Progenitor cell of endocrine pancreas (in vitro differentiated cells): ENCODE measurements at places on chromosomes 12 and 14. TPM values are rescaled to one million over a fixed set of nuclear protein-coding genes. Genes with fewer than 3 reads are reported as not detected.

DNA sequence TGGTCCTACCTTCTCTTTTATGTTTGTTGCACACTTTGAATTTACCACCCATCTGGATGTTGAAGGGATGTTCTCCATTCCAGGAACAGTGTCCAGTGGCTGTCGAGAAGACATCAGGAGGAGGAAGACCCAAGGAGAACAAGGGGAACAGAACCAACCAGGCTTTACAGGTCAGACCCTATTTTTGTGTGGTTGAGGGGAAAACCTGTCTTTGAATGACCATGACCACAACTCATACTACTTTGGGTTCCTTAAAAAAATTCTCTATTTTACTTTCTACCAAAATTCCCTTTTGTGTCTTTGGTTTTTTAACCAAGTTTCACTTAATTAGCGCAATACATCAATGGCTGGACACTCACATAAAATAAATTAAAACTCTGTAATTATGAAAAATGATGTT, 78.7 kb downstream of the PLXNC1 start:
- no peak overlapping the region for H3K4me3 ChIP-seq
- H3K36me3 ChIP-seq = peaks cover 13% of the 10 kb centered on the region
- no peak for DNase-seq
- no peaks in the 10 kb centered on the region for H3K27me3 ChIP-seq
- no peak overlapping the region for H3K27ac ChIP-seq
- peaks cover 7% of the 10 kb centered on the region for H3K4me1 ChIP-seq

Gene DPPA3
- total RNA-seq = not detected in 2 replicates

GRCh38 chr14:99382781-99383471, 97.7 kb downstream of the SETD3 start:
- H3K27ac ChIP-seq = no peak overlapping the region
- H3K4me3 ChIP-seq = no peak overlapping the region
- no peak for DNase-seq
- no peaks in the 10 kb centered on the region for H3K36me3 ChIP-seq

Gene ANG
- 8.0 and 8.3 TPM in 2 replicates for total RNA-seq

GRCh38 chr14:99143793-99144192, 128.2 kb downstream of the BCL11B start:
- no peak for DNase-seq
- peaks cover 10% of the 10 kb centered on the region for H3K27me3 ChIP-seq
- H3K4me3 ChIP-seq = no peak overlapping the region
- no peaks in the 10 kb centered on the region for H3K4me1 ChIP-seq
- H3K27ac ChIP-seq = no peak overlapping the region

- H3K27me3 ChIP-seq = peaks cover 2% of the 10 kb centered on the region
- H3K4me1 ChIP-seq = peaks cover 27% of the 10 kb centered on the region
- peak; percentile 26 for DNase-seq
- H3K27ac ChIP-seq = peak overlapping the region; percentile 96
- H3K4me3 ChIP-seq = peak overlapping the region; percentile 96
These were observed 841 bp downstream of the CALM1 start for GRCh38 chr14:90397425-90398314.

Gene KLC1
- total RNA-seq = 178 and 180 TPM in 2 replicates

- no peak overlapping the region for H3K27ac ChIP-seq
- H3K4me3 ChIP-seq = no peak overlapping the region
- peaks cover 5% of the 10 kb centered on the region for H3K4me1 ChIP-seq
- DNase-seq = no peak
These were observed 8.9 kb upstream of the TCL1B start for GRCh38 chr14:95677179-95677835.

GRCh38 chr14:100727086-100727872, 587 bp downstream of the DLK1 start:
- peak overlapping the region; percentile 93 for H3K4me3 ChIP-seq
- peaks cover 32% of the 10 kb centered on the region for H3K4me1 ChIP-seq
- peaks cover 39% of the 10 kb centered on the region for H3K36me3 ChIP-seq
- H3K27ac ChIP-seq = peak overlapping the region; percentile 94
- DNase-seq = no peak

DNA sequence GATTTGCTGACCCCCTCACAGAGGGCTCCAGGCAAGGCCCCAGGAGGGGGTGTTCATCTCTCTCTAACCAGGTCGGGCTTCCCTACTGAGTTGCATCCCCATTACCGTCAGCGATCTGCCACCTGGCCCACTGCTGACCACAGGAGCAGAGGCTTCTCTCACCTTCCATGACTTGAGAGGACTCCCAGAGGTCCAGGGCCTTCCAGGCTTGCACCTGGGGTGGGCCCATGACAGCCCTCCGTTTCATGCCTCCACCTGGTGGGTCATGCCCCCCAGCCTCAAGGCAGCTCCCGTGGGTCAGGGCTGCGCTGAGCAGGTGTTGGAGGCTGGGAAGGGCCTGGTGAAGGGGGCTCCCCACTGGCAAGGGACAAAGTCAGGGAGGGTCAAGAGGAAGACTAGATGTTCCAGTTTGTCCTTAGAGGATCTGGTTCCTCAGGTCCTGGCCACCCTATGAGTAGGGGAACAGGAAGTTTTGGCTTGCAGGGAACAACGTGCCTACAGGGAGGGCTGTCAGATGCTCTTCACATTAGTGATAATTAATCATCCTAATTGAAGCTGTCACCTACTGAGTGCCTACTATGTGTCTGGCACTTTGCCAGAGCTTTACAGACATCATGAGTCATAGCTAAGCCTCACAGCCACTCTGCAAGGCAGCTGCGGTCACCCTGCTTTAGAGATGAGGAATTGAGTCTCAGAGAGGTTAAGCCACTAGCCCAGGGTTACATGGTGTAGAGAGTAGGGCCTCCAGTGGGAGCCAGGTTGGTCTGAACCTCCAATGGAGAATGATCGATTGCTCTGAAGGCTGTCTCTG, 13.8 kb downstream of the NFKBIA start:
- no peaks in the 10 kb centered on the region for H3K27me3 ChIP-seq
- H3K36me3 ChIP-seq = no peaks in the 10 kb centered on the region
- no peaks in the 10 kb centered on the region for H3K4me1 ChIP-seq
- no peak for DNase-seq
- no peak overlapping the region for H3K27ac ChIP-seq

- no peak overlapping the region for H3K27ac ChIP-seq
- H3K4me3 ChIP-seq = no peak overlapping the region
These were observed 83.0 kb upstream of the WSCD2 start for GRCh38 chr12:108046135-108046534.

- H3K27me3 ChIP-seq = no peaks in the 10 kb centered on the region
- no peak overlapping the region for H3K27ac ChIP-seq
- peaks cover 10% of the 10 kb centered on the region for H3K4me1 ChIP-seq
- no peak for DNase-seq
- no peak overlapping the region for H3K4me3 ChIP-seq
These were observed 58.8 kb downstream of the PPP2R5C start for GRCh38 chr14:101820283-101820798.

- no peak for DNase-seq
- peak overlapping the region; percentile 95 for H3K27ac ChIP-seq
- H3K27me3 ChIP-seq = no peaks in the 10 kb centered on the region
- H3K36me3 ChIP-seq = peaks cover 34% of the 10 kb centered on the region
- peaks cover 44% of the 10 kb centered on the region for H3K4me1 ChIP-seq
These were observed 7.1 kb downstream of the ZFP36L1 start for GRCh38 chr14:68785534-68786490.
